GM23248 (cell line): ENCODE measurements at places on chromosomes 1 and 21. TPM values are rescaled to one million over a fixed set of nuclear protein-coding genes. Genes with fewer than 3 reads are reported as not detected.

The FASLG gene
- not detected in 2 replicates for total RNA-seq

The FCRLB gene
- 8.3 and 14.5 TPM in 2 replicates for total RNA-seq

The PKLR gene
- total RNA-seq = not detected in 2 replicates

The SCCPDH gene
- total RNA-seq = 26.4 and 36.3 TPM in 2 replicates

The LCE1F gene
- not detected in 2 replicates for total RNA-seq

The MRPL20 gene
- 88.9 and 105 TPM in 2 replicates for total RNA-seq

The CENPF gene
- total RNA-seq = 15.2 and 25.9 TPM in 2 replicates

The HHAT gene
- total RNA-seq = 1.9 TPM in 2 replicates

The WDR26 gene
- 38.7 and 43.4 TPM in 2 replicates for total RNA-seq

The DEPDC1 gene
- 9.9 and 14.7 TPM in 2 replicates for total RNA-seq
